AG10803 (cell line): ENCODE measurements at places on chromosomes 2 and 18.

DNA sequence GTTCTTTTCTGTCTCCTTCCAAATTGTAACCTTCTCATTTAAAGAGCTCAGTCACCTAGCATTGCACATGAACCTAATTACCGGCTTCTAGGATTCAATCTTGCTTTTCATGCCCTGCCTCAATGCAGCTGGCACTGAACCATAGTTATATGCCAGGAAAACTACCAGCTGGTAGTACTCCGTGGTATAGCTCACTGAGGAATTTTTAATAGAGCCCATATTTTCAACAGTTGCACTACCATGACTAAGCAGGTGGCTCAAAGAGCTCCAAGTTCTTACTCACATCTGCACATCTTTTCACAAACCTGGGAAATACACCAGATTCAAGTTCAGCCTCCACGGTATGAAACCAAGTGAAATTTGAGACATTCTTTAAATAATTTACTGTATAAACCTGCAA is 363.5 kb downstream of the GRB14 start:
- DNase-seq: no peak

DNA sequence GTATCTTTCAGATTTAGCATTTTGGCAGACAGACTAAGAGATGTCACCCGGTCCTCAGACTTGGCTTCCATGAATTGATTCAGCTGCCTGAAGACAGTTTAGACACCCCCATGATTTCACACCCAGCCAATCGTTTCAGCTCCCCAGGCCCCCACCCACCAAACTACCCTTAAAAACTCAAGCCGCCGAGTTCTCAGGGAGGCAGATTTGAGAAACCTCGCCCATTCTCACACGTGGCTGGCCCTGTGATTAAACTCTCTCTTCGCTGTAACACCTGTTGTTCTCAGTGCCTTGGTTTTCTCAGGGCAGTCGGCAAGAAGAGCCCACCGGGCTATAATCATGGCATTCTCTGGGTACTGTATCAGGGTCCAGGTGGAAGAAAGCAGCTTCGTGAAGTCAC is 35.2 kb downstream of the UXS1 start:
- no peak for DNase-seq

DNA sequence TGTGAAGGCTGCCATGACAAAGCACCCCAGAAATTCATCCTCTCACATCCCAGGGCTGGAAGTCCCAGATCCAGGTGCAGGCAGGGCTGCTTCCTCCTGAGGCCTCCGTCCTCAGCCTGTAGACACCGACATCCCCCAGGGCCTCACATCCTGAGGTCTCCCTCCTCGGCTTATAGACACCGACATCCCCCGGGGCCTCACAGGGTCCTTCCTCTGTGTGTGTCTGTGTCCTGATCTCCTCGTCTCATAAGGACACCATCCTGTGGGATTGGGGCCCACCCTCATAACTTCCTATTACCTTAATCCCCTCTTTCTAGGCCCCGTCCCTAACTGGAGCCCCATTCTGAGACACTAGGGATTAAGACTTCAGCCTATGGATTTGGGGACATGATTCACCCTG is 92.0 kb upstream of the SNTG2 start:
- no peak for DNase-seq

GRCh38 chr2:224261326-224261725 is 140.6 kb downstream of the FAM124B start:
- DNase-seq: peak; percentile 24

DNA sequence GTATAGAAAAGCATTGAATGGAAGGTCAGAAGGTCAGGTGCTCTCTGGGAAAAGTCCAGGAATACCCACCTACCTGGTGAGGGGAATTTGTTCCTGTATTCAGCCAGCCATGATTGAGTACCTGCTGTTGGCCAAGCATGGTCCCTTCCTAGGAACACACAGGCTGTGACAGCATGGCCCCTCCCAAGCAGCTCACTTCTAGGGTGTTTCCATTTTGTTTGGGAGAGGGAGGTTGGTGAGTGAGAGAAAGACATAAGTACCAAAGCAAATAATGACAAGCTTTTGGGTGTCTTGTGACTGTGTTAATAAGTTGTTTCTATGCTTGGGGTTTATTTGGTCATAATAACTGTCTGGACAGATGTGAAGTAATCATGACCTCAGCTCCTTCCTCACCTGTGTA is 46.3 kb downstream of the CABLES1 start:
- DNase-seq: no peak

DNA sequence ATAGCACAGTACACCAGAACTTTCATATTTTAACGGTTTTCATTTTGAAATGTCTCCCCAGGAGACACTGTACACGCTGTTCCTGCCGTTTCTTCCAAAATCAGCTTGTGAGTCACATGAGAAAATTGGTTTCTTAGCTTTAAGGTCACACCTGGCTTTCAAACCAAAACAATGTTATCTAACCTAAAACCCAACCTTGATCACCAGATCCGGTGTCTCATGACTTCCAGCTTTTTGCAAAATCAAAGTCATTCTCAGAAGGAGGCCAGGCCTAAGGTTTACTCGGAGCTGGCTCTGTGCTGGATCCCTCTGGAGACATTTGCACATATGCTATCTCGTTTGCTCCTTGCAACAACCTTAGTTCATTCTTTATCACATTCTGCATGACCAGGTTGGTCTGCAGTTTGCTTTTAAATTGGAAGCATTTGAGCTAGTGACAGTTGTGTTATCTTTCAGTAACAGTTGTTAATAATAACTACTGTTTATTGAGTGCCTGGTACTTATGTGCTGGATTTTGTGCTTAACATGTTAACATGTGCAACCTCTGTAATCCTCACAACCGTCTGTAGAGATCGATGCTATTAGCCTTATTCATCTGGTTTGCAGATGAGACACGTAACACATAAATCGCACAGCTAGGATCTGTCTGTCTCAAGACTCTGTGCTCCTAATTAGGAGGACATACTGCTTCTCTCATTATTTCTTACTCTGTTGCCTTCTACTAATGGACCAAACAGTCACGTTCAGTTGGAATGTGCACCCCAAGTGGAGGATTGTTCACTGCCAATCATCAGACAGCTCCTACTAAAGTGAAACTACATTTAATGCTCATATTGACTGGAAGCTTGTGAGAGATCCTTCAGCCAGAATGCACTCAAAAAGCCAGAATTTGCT is 105.5 kb downstream of the RNF144A start:
- no peak for DNase-seq

DNA sequence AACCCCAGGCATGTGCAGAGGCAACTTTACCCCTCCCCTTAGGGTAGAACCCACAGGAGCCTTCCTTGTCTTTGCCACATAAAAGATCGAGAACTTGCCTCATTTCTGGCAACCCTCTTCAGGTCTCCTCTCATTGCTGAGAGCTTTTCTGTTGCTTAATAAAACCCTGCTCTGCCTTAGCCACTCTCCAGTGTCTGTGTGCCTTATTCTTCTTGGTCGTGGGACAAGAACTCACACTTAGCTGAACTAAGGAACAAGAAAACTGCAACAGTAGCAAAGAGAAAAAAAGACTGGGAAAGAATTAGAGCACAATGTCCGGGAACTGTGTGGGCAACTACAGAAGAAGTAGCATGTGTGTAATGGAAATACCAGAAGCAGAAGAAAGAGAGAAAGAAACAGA is 56.2 kb upstream of the SMIM21 start:
- no peak for DNase-seq

DNA sequence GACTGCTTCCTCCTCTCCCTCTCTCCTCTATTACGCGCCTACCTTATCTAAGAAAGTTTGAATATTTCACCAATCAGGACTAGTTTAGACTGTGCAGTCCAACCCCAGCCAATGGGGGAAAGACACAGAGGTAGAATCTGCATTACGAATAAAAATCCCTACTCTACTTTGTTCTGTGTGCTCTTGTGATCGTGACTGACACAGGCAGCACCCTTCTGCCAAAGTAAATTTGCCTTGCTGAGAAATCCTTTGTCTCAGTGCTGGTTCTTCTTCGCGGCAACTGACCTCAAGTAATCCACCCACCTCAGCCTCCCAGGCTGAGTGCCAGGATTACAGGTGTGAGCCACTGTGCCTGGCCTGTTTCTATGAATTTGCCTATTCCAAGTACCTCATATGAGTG is 8.6 kb upstream of the CDCA7 start:
- DNase-seq: no peak

GRCh38 chr2:203840655-203841205 is 26.8 kb upstream of the CTLA4 start:
- DNase-seq: no peak

- DNase-seq: no peak
Measured at GRCh38 chr2:23525137-23525765, 140.3 kb downstream of the KLHL29 start.

DNA sequence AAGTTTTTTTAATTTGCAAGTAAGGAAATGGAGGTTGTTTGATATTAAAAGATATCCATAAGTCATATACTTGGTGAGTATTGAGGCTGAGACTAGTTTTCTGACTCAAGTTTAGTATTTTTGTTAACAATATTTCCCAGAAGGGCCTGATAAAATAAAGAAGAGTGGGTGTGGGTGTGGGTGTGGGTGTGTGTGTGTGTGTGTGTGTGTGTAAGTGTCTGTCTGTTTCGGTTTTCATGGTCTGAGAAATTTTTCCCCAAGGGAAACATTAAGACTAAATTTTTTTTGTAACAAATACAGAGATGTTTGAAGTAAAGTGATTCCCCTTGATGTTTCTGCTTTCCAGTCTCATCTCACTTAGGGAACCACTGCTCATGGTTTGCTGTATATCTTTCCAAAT is 36.5 kb downstream of the PPM1B start:
- peak; percentile 9 for DNase-seq

DNA sequence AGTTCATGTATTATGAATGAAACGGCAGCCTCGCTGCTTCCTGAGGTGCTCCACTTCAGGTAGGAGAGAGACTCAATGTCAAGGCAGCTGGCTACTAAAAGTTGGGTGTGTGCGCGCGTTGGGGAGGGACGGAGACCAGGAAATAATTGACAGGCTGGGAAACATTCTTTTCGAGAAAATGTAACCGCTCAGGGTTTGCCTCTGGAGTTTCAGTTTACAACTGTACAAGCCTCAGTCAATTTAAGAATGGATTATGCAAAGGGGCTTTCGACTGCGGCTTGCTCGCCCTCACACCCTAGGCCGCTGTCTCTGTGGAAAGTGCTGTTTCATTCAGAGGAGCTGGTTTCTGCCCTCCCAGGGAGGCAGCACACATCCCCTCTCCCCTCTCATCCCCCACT is 4.4 kb upstream of the SPRED2 start:
- DNase-seq: peak; percentile 63

GRCh38 chr2:146820672-146821071 is 1024.2 kb upstream of the ACVR2A start:
- DNase-seq: peak; percentile 12

DNA sequence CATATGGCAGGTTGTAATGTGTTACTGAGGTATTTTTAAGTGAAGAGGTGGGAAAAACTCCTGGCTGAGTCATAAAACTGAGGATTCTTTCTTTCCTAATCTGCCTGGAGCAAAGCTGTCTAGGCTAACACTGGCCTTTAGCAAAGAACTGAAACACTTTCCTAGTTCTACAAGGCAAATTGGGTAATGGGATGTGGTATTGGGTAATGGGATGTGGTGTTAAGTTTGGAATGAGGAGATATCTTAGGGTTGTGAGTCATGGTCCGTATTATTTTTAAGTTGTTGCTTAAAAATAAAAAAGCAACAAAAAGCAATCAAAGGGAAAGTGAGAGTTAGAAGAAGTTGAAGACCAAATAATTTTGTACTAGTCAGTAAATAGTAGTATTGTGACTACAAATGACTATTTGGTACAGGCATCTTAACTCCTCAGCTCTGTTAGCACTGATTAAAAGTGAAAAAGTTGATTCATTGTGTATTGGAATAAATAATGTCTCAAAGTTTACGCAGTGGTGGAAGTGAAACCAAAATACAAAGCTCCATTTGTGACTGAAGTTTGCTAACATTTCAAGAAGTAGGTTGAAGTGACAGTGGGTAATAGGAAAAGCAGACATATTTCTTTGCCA is 216.8 kb downstream of the CAMKMT start:
- DNase-seq: peak; percentile 73

DNA sequence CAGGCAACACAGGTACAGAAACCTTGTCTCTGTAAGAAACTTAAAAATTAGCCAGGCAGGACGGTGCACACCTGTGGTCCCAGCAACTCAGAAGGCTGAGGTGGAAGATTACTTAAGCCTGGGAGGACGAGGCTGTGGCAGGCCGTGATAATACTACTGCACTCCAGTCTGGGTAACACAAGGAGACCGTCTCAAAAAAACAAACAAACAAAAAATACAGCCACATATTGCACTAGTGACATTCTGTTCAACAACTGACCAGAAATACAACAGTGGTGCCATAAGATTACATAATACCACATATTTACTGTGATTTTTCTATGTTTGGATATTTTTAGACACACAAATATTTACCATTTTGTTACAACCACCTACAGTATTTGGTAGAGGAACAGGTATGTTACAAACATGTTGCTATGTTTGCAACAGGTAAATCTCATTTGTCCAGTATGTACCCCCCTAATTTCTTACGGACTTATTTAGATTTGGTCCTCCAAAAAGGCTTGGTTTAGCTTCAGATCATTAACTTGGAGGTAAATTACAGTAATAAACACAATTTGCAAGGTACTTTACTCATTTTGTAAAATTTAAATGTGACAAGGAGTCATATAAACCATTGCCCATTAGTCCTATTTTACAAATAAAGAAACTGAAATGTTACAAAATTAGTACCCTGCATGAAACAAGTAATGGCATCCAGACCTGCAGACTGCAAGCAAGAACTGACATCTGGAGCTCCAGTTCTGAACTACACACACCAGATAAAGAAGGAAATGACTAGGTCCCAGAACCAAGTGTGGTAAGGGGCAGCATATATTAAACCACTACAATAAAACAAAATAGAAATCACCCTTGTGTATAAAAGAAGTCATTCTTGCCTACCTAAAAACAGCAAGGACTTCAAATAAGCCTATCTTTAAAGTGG is 36.8 kb downstream of the TRIP12 start:
- no peak for DNase-seq

- peak; percentile 3 for DNase-seq
Measured at GRCh38 chr2:39266139-39266805, 22.5 kb upstream of the CDKL4 start.

DNA sequence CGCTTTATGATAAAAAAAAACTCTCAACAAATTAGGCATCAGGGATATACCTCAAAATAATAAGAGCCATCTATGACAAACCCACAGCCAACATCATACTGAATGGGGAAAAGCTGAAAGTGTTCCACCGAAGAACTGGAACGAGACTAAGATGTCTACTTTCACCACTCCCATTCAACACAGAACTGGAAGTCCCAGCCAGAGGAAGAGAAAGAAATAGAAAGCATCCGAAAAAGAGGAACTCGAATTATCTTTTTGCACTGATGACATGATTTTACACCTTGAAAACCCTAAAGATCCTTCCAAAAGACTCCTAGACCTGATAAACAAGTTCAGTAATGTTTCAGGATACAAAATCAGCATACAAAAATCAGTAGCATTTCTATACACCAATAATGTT is 121.6 kb downstream of the ZRANB3 start:
- DNase-seq: no peak
